ENCODE measurements at places on chromosomes 5 and 9. TPM values are rescaled to one million over a fixed set of nuclear protein-coding genes. Genes with fewer than 3 reads are reported as not detected.
A peak's percentile ranks its signal among the peaks of the same experiment; 100 is the strongest.

- H3K4me3 ChIP-seq: no peak overlapping the region
- no peak overlapping the region for H3K27ac ChIP-seq
- peaks cover 43% of the 10 kb centered on the region for H3K27me3 ChIP-seq
- H3K36me3 ChIP-seq: peaks cover 2% of the 10 kb centered on the region
Observed at GRCh38 chr5:129904667-129905472, 605 bp downstream of the CHSY3 start.

DNA sequence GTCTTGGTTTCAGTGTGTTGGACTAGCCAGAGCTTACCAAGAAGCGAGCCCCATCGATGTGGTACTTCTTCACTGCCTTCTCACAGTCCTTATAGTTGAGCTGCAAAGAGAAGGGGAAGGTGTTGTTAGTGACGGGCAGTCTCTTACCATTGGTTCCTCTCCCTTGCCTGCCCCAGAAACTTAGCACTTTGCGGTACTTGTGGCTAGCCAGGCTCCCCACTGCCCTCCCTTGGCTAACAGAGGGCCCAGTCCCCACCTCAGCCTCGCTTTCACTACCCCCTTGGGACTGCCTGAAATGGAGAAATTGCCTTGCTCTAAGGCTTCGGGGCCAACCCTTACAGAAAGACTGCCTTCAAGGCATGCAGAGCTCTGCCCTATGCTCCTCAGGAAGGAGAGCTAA is 4.3 kb downstream of the LCP2 start:
- peaks cover 79% of the 10 kb centered on the region for H3K4me1 ChIP-seq
- H3K27me3 ChIP-seq: no peaks in the 10 kb centered on the region
- peak overlapping the region; percentile 99 for H3K4me3 ChIP-seq
- peaks cover 84% of the 10 kb centered on the region for H3K36me3 ChIP-seq
- H3K27ac ChIP-seq: peak overlapping the region; percentile 87

GRCh38 chr9:116420993-116421538 is 266.0 kb upstream of the TRIM32 start:
- no peaks in the 10 kb centered on the region for H3K4me1 ChIP-seq
- H3K36me3 ChIP-seq: no peaks in the 10 kb centered on the region
- no peaks in the 10 kb centered on the region for H3K27me3 ChIP-seq
- H3K4me3 ChIP-seq: no peak overlapping the region

DNA sequence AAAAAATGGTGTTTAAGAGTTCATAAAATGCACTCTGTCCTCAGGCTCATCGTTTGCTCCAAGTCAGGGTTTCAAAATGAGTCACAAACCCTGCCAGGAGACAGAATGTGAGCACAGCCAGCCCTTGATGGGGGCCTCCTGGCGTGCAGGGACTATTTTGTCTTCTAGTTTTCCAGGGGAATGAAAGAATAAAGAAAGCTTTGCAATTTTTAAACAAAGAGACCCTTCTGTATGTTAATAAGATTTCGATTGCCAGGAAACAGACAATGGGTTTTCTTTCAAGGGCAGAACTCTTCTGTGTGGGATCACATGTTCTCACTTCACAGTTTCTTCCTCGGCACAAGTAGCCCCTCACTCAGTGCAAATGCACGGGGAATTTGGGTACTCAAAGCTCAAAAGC is 121.4 kb upstream of the C6 start:
- H3K27ac ChIP-seq: no peak overlapping the region
- no peaks in the 10 kb centered on the region for H3K36me3 ChIP-seq
- DNase-seq: no peak
- no peak overlapping the region for H3K4me3 ChIP-seq
- H3K27me3 ChIP-seq: no peaks in the 10 kb centered on the region

DNA sequence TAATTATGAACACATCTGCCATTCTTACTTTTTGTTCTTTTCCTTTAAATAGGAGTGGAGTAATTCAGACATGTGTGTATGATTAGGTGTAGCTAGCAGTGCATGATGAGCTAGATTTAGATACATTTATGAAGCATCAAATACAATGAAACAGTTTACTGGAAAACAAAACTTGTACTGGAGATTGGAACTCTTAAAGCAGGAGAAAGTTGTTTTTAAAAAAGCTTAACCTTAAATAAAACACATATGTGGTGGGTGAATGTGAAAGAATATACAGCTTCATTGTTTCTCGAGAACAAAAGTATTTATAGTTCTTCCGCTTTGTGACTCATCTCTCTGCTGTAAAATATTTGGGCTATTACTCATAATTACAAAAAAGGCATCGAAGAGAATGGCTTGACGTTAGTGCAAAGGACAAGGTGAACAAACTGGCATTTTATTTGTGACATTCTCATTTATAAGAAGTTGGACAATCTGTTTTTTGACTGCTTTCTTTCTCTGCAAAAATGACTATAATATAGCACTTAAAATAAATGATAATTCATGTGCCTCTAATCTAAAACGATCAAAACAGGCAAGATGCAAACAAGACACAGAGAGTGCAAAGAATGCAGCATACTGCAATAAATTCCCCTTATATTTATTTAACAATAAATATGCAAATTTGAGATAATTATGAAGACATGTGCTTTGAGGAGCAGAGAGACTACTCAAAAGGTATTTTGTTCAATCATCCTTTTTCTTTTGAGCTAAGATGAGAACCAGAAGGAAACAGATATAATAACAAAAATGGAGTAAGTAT is 478.8 kb downstream of the CETN3 start:
- no peak overlapping the region for H3K27ac ChIP-seq
- DNase-seq: no peak
- no peaks in the 10 kb centered on the region for H3K4me1 ChIP-seq

DNA sequence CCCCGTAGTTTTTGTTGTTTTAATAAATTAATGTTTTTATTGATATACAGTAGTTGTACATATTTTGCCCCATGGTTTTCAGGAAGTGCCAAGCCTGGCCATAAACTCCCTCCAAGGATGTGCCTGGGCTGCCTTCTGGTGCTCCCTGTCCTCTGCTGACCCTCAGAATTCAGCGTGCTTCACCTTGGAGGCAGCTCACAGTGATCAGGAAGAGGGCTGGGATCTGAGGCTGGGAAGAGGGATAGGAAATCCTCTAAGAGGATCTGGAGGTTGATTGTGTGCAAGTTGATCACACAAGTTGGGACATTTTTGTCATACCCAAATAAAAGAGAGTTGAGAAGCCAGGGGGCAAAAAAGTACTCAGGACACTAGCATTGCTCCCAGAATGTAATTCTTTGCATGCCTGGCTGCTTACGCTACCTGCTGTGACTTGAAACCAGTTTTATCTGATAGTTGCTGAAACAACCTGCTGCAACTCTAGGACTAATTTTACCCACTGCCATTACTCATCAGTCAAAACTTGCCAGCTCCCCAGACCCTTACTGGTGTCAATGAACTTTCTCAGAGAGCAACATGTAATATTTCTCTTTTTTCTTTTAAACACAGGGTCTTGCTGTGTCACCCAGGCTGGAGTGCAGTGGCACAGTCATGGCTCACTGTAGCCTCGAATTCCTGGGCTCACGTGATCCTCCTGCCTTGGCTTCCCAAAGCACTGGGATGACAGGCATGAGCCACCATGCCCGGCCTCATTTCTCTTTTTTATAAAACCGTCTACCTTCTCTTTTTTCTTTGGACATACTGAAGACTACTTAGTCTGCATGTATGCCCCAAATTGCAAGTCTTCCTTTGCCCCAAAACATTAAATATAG is 29.0 kb downstream of the PDE6A start:
- peaks cover 14% of the 10 kb centered on the region for H3K27me3 ChIP-seq
- H3K27ac ChIP-seq: no peak overlapping the region
- no peaks in the 10 kb centered on the region for H3K4me1 ChIP-seq
- DNase-seq: no peak

DNA sequence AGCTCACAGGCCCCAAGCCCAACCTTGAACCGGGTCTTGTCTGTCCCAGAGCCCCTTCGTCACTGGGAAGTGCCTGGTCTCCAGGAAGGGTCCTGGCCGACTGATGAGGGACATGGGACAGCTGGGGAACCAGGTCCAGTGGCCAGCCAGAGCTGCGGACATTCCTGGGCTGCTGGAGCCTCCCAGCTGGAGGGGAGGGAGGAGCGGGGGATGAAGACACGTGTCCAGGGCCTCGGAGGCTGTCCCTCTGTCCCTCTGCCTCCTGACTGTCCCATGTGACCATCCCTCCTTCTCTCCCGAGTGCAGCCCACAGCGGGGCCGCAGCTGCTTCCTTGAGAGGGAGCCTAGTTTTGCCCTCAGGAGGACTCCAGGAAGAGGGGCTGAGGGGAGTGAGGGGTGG is 41.7 kb upstream of the UBAC1 start:
- H3K27ac ChIP-seq: no peak overlapping the region
- no peak for DNase-seq

GRCh38 chr9:38652486-38652885 is 32.1 kb upstream of the ANKRD18A start:
- no peak for DNase-seq
- H3K36me3 ChIP-seq: no peaks in the 10 kb centered on the region
- peaks cover 4% of the 10 kb centered on the region for H3K27me3 ChIP-seq
- H3K4me1 ChIP-seq: no peaks in the 10 kb centered on the region
- H3K4me3 ChIP-seq: no peak overlapping the region

- no peak for DNase-seq
- no peak overlapping the region for H3K4me3 ChIP-seq
- no peaks in the 10 kb centered on the region for H3K4me1 ChIP-seq
- H3K27ac ChIP-seq: no peak overlapping the region
- peaks cover 4% of the 10 kb centered on the region for H3K27me3 ChIP-seq
Observed at GRCh38 chr9:4382722-4383317, 83.0 kb upstream of the GLIS3 start.

DNA sequence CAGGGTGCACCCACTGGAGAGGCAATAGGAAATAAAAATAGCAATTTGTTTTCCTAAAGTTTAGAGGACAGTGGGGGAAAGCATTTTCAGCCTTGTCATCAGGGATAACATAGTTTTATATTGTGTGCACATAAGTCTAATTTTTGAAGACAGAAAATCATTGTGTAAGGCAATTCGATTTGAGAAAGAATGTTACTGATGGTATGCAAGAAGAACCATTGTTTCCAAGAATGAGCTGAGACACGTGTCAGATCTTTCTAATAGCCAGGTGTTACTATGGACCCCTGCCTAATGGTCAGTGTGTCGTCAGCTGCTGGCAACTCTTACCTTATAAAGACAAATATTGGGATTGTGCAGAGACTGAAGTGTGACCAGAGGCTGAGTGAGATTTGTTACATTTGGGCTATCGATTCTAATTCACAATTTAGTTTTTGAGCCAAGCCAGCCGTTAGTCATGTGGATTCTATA is 67.1 kb upstream of the PPP2R2B start:
- DNase-seq: no peak
- H3K4me3 ChIP-seq: no peak overlapping the region
- H3K27ac ChIP-seq: no peak overlapping the region
- H3K27me3 ChIP-seq: peaks cover 4% of the 10 kb centered on the region
- H3K36me3 ChIP-seq: no peaks in the 10 kb centered on the region
- peaks cover 4% of the 10 kb centered on the region for H3K4me1 ChIP-seq

GRCh38 chr9:75054368-75055001 is 26.4 kb upstream of the CARNMT1 start:
- peaks cover under 1% of the 10 kb centered on the region for H3K36me3 ChIP-seq
- no peak overlapping the region for H3K4me3 ChIP-seq
- H3K27ac ChIP-seq: no peak overlapping the region
- no peak for DNase-seq
- H3K4me1 ChIP-seq: no peaks in the 10 kb centered on the region

GRCh38 chr5:108102463-108102862 is 279.4 kb downstream of the FBXL17 start:
- no peak overlapping the region for H3K27ac ChIP-seq
- H3K4me3 ChIP-seq: no peak overlapping the region
- H3K27me3 ChIP-seq: no peaks in the 10 kb centered on the region
- H3K4me1 ChIP-seq: no peaks in the 10 kb centered on the region
- DNase-seq: no peak
- H3K36me3 ChIP-seq: no peaks in the 10 kb centered on the region

- peaks cover 5% of the 10 kb centered on the region for H3K27me3 ChIP-seq
- no peak overlapping the region for H3K27ac ChIP-seq
- no peaks in the 10 kb centered on the region for H3K4me1 ChIP-seq
- no peak for DNase-seq
Observed at GRCh38 chr9:77597057-77597456, 51.1 kb downstream of the GNA14 start.

DNA sequence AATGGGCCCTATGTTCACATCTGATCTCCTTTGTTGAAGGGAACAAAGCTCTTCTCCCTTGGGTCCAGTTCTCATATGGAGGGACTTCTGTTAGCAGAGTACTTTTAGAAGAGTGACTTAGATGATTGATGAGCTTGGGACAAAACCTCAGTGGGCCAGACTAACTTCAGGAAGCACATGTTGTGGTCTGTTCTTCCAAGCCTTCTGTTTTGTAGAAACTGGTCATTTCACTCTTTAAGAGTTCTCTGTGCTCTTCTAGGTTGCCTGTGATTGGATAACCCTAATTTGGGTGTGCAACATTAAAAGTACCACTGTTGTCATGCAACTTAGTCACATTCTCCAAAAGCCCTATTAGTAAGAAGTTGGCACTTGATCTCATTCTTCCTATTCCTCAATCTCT is 183.5 kb upstream of the ACO1 start:
- H3K4me1 ChIP-seq: no peaks in the 10 kb centered on the region
- H3K36me3 ChIP-seq: no peaks in the 10 kb centered on the region
- no peaks in the 10 kb centered on the region for H3K27me3 ChIP-seq
- DNase-seq: no peak
- H3K27ac ChIP-seq: no peak overlapping the region

DNA sequence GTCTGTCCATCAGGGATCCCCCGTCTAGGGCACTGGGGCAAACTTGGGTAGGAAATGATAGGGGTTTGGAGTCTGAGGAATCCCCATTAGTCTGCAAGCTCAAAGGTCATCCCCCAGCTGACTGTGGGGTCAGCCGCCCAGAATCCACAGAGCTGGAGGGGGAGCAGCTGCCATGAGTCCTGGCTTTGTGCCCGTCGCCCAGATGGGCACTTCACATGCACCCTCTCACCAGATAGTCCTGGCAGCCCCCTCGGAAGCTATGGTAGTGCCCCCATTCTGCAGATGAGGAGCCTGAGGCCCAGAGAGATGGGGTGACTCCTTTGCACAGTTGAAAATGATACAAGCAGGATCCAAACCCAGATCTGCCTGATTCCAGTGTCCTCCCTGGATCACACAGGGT is 35.7 kb upstream of the RPL26L1 start:
- no peak overlapping the region for H3K4me3 ChIP-seq
- H3K4me1 ChIP-seq: no peaks in the 10 kb centered on the region
- DNase-seq: no peak

- no peak overlapping the region for H3K27ac ChIP-seq
- H3K36me3 ChIP-seq: peaks cover 3% of the 10 kb centered on the region
- peaks cover 8% of the 10 kb centered on the region for H3K27me3 ChIP-seq
- no peak overlapping the region for H3K4me3 ChIP-seq
- no peak for DNase-seq
- peaks cover 16% of the 10 kb centered on the region for H3K4me1 ChIP-seq
Observed at GRCh38 chr9:4517274-4517673, 27.0 kb downstream of the SLC1A1 start.

Gene PCA3
- total RNA-seq: not detected

Gene FST
- 0.31 TPM for total RNA-seq

Gene MPDZ
- total RNA-seq: not detected

Gene ORM1
- not detected for total RNA-seq

Gene GPSM1
- 18.3 TPM for total RNA-seq

Gene LIX1
- not detected for total RNA-seq

Gene MSX2
- total RNA-seq: not detected

Gene SLC6A3
- total RNA-seq: not detected

Gene SELENOP
- total RNA-seq: not detected

Gene ADAMTSL2
- not detected for total RNA-seq

Gene MAMDC2
- total RNA-seq: not detected

Gene TTC1
- total RNA-seq: 69.1 TPM

Gene IL33
- total RNA-seq: not detected

Measured in activated T-helper 1 cell treated with anti-CD3 and anti-CD28 coated beads, Interleukin-12 subunit alpha, Interleukin-12 subunit beta, Interleukin-2, Interleukin-4 antibody, amounts not matched to agents 30 ng/mL and 10 ng/mL and 1 ng/mL, durations not matched to agents 14 hours and 24 hours and 36 hours (primary cell).